ENCODE measurements at places on chromosomes 7 and 10. TPM values are rescaled to one million over a fixed set of nuclear protein-coding genes. Genes with fewer than 3 reads are reported as not detected.

GRCh38 chr10:33233635-33234034 is 100.8 kb downstream of the NRP1 start:
- peak; percentile 36 for ATAC-seq

IFIT1B gene
- 0.93 TPM for total RNA-seq

DNA sequence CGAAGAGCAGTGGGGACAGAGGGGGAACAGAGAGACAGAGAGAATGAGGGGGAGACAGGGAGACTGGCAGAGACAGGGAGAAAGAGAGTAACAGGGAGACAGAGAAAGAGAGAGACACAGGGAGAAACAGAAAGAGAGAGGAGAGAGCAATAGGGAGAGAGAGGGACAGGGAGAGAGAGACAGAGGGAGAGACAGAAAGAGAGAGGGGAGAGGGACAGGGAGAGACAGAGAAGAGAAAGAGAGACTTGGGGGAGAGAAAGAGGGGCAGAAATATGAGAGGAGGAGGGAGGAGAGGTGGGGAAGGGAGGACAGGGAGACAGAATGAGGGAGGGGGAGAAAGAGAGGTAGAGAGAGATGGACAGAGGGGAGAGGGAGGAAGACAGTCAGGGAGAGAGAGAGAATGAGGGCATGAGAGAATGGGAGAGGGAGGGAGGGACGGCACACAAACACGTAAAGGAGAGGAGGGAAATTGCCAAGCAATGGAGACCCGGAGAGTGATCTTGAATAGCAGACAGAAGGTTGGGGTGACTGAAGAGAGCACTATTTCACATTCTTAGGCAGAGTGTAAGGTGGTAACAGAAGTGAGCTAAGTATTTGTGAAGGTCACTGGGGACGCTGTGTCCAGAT is 33.3 kb upstream of the KCNMA1 start:
- no peak for ATAC-seq

DNA sequence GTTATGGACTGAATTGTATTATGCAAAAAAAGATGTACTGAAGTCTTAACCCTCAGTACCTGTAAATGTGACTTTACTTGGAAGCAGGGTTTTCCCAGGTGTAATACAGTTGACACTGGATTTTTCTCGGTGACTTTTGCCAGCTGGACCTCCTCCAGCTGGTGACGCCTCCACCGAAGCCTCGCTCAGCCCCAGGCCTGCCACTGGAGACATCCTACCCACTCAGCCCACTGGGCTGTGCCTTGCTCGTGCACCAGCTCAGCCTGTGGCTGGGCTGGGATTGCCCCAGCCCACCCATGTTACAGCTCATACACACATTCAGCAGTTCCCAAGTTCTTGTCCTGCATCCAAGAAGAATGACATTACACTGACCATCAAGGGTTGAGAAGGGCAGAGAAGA is 42.4 kb upstream of the GPR22 start:
- no peak for ATAC-seq

DNA sequence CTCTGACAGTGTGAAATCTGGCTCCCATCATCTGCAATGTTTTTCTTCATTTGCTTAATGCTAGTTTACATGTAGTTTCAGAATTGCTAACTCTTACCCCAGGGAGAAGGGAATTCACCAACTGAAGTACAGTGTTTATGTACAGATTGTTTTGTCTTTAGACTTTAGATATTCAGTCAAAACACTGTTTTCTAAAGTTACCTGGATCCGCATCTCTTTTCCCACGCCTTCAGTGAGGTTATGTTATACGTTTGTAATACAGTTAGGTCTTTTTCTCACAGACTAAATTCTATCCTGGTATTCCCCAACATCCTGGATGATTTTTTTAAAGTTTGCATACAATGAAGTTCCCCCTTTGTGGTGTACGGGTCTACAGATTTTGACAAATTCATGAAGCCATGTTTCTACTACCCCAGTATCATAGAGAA is 3.2 kb upstream of the LYZL1 start:
- ATAC-seq: no peak

GRCh38 chr10:121309164-121309563 is 289.1 kb downstream of the FGFR2 start:
- no peak for ATAC-seq

- ATAC-seq: peak; percentile 92
Observed at GRCh38 chr7:55441774-55442522, 76.8 kb downstream of the LANCL2 start.

DNA sequence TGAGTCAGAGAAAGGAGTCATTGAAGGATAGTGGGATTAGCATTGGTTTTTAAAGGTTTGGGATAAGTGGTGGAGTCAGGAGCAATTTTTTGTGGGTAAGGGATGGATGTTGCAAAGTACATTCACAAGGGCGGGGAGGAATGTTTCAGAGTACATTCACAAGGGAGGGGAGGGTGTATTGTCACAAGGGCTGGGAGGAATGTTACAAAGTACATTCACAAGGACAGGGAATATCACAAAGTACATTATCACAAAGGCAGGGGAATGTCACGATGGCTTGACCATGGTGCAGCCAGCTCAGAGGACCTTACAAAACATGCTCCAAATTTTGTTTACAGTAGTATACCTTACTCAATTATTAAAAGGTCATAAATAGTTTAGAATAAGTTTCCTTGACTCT is 30.3 kb downstream of the C1GALT1 start:
- ATAC-seq: no peak

- ATAC-seq: no peak
Observed at GRCh38 chr10:114719311-114719710, 61.2 kb upstream of the ABLIM1 start.

Data from motor neuron (in vitro differentiated cells).